ENCODE measurements at places on chromosomes 3 and 15.

DNA sequence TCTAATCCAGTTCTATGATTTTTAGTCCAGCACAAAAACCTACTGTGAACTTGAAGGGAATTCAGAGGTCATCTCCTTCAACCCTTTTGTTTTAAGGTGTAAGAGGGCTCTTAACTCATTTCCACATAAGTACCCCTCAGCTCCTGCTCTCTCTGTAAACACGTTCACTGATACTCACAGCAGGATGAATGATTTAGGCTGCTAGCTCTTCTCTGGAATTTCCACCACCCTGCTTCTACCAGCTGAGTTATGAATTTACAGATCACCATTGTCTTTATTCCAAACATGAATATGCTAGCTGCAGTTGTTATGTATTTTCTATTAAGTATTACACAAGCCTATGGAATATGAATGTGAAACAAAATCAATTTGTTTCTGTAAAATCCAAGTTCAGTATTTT lies 101.3 kb upstream of the NANOGP8 start:
- no peak for DNase-seq

DNA sequence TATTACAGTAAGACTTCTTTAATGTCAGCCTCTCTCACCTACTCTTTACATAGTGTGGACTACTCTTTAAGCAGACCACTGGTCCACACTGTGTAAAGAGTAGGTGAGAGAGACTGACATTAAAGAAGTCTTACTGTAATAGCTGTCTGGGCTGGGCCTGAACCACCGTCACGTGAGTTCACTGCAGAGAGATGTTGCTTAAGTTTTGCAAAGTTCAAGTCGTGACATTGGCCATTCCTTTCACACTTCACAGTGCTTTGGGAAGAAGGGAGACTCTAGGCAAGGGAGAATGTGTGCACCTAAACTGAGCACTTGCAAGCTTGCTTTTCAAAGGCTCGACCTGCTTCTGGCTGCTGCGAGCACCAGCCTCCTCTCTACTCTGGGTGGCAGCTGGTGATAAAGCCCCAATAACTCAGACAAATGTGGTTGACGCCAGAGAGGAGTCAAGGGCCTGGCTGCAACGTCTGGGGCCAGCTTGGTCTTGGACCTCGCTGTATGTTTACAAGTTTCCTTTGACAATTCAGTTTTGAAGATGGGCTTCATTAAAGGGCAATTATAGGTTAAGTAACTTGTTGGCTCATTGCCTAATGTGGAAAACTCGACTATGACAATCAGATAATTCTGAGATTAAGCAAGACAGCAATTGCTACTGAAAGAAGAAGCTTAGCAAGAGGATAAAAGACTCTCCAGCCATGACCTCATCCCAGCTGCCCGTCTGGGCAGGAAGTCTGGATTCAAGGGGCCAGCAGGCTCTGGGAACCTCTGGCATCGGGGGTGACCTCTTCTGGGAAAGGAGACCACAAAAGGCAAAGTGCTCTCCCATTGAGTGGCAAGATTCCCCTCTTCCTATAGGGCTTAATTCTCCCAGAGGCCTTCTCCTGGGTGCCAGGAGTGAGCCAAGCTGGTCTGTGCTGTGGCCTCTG lies 242.1 kb upstream of the TLE3 start:
- DNase-seq: no peak

GRCh38 chr3:187742351-187743171 lies 2.7 kb downstream of the BCL6 start:
- DNase-seq: peak; percentile 41

DNA sequence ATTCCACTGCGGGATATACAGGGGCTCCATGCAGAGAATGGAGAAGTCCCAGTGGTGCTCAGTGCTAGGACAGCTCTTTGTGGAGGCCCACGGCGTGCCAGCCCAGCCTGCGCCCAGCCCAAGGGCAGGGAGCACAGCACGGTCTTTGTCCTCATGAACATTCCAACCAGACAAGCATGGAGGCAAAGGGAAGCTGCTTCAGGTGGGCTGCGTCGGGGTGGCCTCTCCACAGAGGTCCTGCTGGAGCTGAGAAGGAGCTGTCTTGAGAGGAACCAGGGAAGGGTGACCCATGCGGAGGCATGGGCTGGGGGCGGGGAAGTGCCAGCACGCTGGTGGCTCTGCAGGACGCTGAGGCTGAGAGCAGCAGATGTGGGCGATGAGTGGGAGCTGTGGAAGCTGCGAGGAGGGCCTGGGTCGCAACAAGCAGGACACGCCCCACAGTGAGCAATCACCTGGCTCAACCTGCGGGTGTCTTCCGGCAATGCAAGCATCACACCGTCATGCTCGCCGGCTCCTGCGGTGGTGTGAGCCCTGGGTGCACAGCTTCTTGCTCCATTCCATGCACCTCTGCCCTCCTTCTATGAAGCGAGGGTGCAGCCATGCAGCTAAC lies 14.0 kb upstream of the KLF15 start:
- DNase-seq: no peak

DNA sequence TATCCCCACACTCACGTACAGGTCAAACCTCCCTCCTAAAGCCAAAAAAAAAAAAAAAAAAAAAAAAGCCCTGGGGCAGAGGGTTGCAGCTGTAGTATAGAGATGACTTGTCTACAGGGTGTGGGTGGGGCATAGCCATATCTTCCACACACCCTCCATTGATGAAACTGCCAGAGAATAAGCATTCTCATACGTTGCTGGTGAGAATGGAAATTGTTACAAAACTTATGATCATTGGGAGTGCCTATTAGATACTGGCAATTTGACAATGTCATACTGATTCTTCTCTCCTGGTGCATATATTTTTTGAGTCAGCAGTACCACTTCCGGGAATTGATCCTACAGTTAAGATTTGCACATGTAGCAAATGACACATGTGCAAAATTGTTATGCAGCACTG lies 11.0 kb upstream of the CTNNB1 start:
- peak; percentile 15 for DNase-seq

DNA sequence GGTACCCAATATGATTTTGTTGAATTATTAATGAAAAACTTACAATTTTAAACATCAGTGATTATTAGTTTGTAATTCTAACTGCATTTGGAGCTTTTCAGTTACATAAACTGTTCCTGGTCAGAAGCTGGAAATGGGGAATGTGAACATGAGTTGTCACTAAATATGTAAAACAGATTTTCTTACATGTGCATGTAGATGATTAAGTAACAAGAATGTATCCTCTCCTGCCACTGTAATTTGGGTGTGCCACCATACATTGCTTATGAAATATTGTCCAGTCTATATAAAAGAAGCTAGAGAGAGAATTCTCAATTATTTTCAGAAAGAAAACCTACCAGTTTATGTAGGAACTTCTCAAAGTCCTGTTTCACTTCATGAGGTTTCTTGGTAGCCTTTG lies 91.6 kb upstream of the FGF7 start:
- peak; percentile 2 for DNase-seq

DNA sequence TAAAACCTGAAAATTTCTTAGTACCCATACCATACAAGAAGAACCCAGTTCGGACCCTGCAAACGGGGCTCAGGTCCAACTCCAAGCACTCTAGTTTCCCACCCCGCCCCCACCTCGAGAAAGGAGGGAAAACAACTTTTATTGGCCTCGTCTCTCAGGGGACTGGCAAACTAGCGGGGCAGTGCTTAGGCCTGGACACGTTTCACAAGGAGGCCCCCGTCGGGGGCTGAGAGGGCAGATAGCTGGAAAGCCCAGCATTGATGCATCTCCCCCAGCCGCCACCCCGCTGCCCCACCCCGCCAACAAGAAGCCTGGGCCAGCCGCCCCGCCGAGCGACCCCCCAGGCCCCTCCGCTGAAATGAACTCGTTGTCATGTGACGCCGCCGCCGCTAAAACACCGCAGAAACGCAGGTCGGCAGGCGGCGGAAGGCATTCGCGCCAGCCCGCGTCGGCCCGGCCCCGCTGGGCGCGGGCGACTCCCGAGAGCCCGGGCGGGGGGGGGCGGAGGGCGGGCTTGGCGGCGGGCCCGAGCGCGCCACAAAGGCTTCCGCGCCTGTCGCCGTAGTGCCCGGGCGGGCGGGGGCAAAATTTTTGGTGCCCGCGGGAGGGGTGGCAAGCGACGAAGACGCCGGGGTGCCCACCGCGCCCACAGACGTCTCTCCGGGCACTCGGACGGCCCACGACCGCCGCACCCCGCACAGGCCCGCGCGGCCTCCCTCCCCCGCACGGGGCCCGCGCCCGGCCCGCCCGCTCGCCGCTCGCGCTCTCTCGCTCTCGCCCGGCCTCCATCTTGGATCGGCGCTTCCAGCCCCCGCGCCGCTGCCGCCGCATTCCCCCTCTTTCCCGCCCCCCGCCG lies 634 bp downstream of the STAG1 start:
- peak; percentile 67 for DNase-seq

GRCh38 chr15:38651328-38652038 lies 86.9 kb upstream of the RASGRP1 start:
- DNase-seq: peak; percentile 50

- no peak for DNase-seq
Observed at GRCh38 chr3:65177960-65178376, 490.2 kb upstream of the ADAMTS9 start.

GRCh38 chr3:113535898-113536297 lies 3.5 kb downstream of the SIDT1 start:
- peak; percentile 18 for DNase-seq
